ENCODE measurements at places on chromosomes 13 and 19.

DNA sequence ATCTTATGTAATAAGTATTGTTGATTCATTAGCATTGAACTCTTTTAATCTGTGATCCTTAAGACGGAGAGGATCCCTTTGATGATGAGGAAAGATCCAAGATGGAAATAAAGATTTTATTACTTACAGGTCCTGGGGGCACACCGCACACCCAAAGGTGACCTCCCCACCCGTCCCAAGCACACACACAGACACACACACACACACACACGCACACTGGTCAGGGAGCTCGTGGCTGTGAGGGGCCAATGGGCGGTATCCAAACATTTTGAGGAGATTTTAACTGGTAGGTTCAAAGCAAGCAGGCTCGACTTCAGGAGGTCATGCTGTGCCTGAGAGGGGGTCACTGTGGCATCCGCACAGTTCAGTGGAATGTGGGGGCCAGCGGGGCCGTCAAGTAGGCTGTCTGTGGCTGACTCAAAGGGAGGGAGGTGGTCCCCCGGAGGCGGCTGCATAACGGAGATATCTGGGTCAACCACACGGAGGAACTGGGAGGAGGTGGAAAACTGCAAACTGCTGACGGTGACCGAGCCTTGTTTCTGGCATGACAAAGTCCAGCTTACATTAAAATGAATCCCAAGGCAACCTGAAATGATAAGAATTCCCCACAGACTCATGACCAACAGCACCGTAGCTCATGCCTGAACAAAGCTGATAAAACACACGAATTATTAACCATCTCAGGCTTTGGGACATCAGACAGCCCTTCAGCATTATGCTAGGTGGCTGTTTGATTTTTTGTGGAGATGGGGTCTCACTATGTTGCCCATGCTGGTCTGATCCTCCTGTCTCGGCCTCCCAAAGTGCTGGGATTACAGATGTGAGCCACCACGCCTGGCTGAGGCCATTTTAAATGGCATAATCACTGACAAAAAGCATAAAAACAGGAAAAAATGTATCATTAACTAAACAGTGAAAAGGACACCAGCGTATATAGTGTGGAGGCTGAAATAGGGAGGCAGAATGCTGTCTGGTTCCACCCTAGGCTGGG is 20.9 kb upstream of the SIGLEC11 start:
- no peak for DNase-seq

GRCh38 chr13:68923995-68924394 is 1183.6 kb upstream of the ATXN8OS start:
- no peak for DNase-seq

- no peak for DNase-seq
These were observed 2.0 kb upstream of the MEDAG start for GRCh38 chr13:30904043-30904442.

GRCh38 chr13:41701676-41702075 is 244.3 kb downstream of the RGCC start:
- DNase-seq, result no peak

DNA sequence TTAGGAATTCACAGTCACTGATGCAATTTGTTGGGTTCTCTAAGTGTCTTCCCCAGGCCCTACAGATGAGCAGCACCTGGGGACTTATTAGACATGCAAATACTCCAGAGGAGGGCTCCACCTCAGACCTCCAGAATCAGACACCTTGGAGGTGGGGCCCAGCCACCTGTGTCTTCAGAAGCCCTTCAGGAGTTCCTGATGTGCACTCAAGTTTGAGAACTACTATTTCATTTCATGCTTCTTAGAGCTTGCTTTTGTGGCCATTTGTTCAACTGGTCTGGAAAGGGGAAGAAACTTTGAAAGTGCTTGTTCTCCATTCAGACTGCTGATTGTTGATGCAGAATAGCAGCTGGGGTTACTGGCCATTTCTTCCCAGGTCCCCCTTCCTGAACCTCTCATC is 472.0 kb downstream of the COG6 start:
- DNase-seq, result no peak

GRCh38 chr13:113192902-113193301 is 15.6 kb downstream of the PCID2 start:
- no peak for DNase-seq

Data from GM23338 (cell line).